ENCODE measurements at places on chromosomes 6 and 20.

- no peak for DNase-seq
These were observed 88.3 kb downstream of the ANKRD60 start for GRCh38 chr20:58139849-58140786.

GRCh38 chr20:60131375-60131774 lies 173.2 kb downstream of the CDH26 start:
- no peak for DNase-seq

GRCh38 chr6:10837009-10837621 lies 1.2 kb downstream of the MAK start:
- DNase-seq, result no peak

DNA sequence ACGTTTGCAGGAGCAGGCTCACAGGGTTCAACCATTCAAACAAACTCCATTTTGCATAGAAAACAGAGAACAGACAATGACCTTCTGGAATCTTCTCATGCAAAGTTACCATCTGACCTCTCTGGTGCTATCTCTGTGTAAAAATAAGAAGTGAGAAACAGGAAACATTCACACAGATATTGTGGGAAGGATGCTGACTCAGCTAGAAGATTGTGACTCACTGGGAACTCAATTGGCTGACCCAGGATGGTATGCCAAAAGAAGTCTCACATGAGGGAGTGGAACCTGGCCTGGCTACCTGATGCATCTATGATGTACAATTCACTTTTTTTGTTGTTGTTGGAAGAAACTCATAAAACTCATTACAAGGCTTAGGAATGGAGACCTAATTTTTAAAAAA lies 61.1 kb upstream of the TBX18 start:
- DNase-seq, result no peak

- DNase-seq, result no peak
These were observed 182.4 kb downstream of the TSHZ2 start for GRCh38 chr20:53154540-53154939.

All from tibial nerve (tissue), 4 donors.